ENCODE measurements at places on chromosomes 2 and 18.

DNA sequence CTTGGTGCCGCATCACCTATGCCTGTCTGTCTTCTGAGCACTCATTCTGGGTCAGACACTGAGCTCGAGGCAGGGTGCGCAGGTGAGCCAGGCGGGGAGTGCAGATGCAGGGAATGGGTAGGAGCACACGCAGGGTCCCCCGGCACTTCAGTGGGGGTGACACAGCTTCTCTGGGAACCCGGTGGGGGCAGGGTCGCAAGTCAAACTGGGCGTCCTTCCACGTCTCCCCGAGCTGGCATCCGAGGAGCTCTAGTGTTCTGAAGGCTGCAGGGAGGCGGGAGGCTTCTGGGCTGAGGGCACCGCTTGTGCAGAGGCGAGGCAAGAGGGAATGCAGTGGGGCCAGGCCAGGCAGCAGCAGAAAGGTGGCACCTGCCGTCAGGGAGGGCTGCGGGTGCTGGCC, 86.0 kb downstream of the DGKD start:
- no peak for DNase-seq

GRCh38 chr2:101473911-101474701, 806 bp downstream of the RFX8 start:
- no peak for DNase-seq

DNA sequence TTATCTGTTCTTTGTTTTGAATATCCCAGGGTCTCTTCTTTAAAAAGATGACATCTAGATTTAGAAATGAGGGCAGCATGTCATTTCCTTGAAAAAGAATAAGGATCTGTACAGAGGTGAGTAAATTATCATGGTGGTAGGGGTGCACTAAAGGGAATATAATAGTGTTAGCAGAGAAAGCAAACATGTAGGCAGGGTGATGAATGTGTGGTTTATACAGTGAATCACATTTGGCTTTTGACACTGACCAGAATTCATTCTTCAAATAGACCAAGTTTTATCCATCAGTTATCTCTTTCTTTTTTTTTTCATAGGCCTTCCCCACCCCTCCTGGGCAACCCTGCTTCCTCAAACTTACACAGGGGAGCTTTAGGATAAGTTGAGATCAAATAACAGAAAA, 184.5 kb upstream of the LRP1B start:
- DNase-seq = no peak

GRCh38 chr2:210584834-210585233, 28.4 kb downstream of the CPS1 start:
- no peak for DNase-seq

GRCh38 chr2:234005126-234005525, 45.4 kb upstream of the SPP2 start:
- no peak for DNase-seq

DNA sequence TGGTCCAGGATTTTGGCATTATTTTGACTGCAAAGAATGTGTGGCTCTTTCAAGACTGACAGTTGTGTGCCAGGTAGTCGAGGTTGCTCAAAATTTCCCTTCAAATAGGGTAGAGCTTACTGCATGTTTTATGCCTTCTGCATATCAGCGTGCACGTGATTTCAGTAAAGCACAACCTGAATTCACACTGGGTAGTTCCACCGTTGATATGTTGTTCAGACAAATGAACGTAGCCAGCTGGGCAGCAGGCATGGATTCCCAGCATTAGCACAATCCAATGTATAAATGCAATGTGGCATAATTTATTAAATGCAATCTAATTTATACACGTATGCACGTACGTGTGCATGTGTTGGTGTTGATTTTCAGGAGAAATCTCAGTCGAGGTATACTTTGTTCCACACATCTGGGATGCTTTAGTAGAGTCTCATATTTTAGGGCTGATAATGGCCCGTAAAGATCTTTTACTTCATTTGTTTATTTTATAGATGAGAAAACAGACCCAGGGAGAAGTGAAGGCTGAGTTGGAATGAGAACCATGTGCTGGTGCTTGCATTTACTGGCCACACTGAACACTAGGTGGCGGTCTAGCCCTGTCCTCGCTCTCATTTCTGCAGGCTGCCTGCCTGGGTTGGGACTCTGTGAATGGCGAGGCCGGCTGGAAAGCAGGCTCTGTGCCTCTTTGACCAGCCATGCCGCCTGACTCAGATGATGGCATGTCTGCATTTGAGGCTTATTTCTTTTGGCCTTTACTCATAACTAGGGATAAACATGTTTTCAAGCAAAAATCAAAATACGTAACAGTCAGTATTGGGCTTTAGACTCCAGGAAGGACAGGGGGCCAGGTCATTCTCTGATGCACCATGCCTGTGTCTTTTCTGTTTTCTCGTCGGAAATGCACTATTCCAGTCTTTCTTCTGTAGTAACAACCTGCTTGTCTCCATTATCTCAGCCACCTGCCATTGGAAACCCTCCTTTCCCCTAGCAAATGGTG, 120.4 kb downstream of the RNF144A start:
- no peak for DNase-seq

DNA sequence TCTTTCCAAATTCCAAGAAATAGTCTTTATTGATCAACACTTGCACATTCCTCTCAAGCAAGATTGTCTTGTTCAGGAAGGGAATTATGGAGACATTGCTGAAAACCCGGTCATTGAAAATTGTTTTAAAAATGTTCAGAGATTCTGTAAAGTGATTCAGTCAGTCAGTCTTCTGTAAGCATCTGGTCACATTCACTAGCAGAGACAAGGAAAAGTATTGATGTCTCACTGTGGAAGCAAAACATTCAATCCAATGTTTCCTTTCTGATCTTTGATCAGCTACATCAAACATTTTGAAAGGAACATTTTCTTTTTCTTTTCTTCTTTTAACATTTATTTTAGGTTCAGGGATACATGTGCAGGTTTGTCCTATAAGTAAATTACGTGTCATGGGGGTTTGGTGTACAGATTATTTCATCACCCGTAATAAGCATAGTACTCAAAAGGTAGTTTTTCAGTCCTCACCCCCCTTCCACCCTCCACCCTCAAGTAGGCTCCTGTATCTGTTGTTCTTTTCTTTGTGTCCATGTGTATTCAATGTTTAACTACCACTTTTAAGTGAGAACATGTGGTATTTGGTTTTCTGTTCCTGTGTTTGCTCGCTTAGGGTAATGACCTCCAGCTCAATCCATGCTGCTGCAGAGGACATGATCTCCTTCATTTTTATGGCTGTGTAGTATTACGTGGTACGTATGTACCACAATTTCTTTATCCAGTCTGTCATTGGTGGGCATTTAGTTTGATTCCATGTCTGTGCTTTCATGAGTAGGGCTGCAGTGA, 61.2 kb downstream of the CTNNA2 start:
- no peak for DNase-seq

- DNase-seq = no peak
Observed at GRCh38 chr2:37387148-37387835, 42.9 kb downstream of the QPCT start.
